NCI-H187 (cell line): ENCODE measurements at places on chromosomes 2 and 18.
A peak's percentile ranks its signal among the peaks of the same experiment; 100 is the strongest.

DNA sequence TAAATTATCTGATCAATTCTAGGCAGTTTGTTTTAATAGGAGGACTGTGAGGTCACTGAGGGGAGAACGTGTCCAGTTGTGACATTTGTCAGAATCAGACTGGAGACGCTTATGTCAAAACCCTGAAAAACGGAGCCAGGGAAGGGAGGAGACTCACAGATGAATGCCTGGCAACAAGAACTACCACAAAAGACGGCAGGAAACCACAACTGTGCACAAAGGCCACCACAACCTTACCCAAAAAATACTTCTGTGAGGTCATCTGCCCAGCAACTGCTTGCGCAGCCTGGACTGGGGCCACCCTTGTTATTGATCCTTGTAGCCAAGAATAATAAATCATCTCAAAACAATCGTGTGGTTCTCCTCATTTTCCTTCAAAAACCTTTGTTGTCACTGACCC is 173.0 kb upstream of the ALKAL2 start:
- DNase-seq = no peak

- DNase-seq = no peak
Measured at GRCh38 chr2:38213619-38214167, 137.7 kb upstream of the CYP1B1 start.

- DNase-seq = no peak
Measured at GRCh38 chr18:59959606-59960005, 59.8 kb downstream of the PMAIP1 start.

DNA sequence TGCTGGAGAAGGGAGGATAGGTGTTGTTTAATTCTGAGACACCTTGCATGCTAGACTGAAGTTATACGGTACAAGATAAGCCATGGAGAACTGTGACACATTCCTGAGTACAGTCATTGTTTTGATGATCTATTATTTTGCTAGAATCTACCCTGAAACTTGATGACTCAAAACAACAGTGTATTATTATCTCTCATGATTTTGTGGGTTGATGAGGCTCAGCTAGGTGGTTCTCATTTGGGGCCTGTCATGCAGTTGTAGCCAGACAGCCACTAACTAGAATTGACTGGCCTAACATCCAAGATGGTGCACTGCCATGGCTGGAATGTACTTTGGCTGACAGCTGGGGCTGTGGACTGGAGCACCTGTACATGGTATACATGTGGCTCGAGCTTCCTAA is 5.4 kb upstream of the IL1R1 start:
- DNase-seq = no peak

DNA sequence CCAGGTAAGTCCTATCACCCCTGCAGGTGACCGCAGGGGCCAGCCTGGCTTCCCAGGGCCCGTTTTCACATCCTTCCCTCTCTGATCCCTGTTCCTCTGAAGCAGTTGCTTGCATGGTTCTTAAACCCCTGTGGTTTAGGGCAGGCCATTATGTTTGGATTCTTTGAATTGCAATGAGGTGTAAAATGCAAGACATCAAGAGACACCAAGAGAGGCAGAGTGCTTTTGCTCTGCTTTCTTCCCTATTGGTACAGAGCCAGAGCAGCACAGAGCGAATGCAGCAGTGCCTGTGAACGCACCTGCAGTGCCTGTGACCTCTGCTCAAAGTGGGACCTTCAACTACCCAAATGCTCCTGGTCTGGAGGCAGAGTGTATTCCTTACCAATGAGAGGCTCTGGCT is 7.6 kb downstream of the RFX8 start:
- DNase-seq = peak; percentile 30

GRCh38 chr18:54155412-54155811 is 69.1 kb downstream of the MBD2 start:
- DNase-seq = no peak

- DNase-seq = no peak
Measured at GRCh38 chr18:12773369-12773768, 70.5 kb downstream of the PSMG2 start.

- DNase-seq = no peak
Measured at GRCh38 chr2:72914206-72914559, 3.1 kb upstream of the EMX1 start.

DNA sequence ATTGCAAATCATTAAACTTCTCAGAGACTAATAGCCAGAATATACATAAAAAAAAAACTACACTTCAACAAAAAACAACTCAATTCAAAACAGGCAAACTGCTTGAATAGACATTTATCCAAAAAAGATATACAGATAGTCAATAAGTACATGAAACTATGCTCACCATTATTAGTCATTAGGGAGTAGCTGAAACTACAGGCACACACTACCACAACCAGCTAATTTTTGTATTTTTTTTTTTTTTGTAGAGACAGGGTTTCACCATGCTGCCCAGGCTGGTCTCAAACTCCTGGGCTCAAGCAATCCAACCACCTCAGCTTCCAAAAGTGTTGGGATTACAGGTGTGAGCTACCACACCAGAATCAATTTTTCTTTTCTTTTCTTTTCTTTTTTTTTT is 16.9 kb downstream of the RPRD1A start:
- DNase-seq = no peak

DNA sequence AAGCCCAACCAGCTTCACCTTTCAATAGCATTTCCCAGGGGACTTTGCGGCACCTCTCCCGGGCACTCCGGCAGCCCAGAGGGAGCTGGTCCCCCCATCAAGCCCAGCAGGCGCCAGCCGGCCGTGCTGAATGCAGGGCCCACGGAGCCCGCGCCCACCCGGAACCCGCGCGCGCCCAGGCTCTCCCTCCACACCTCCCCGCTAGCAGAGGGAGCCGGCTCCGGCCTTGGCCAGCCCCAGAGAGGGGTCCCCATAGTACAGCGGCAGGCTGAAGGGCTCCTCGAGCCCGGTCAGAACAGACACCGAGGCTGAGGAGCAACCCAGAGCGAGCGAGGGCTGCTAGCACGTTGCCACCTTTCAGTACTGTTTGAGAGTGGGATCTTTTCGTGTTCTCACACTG is 300.8 kb downstream of the DSEL start:
- DNase-seq = no peak

DNA sequence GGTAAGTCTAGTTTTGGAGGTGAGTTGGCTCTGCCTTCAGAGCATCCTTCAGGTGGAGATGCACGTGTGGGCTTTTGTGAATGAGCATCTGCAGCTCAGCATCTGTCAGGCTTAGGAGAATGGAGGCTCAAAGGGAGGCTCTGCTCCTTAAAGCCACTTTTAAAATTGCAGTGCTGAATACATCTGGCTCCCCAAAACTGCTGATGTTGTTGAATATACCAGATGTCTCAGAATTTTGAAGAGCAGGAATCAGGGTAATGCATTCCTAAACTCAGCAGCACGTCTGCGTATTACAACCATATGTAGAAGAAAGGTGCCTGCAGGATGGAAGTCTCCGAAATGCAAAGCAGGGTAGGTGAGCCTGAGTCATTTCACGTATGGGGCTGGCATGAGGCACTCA is 106.5 kb upstream of the EFEMP1 start:
- DNase-seq = no peak

- no peak for DNase-seq
Measured at GRCh38 chr2:46339200-46339599, 42.0 kb downstream of the EPAS1 start.

GRCh38 chr2:42957109-42957860 is 164.9 kb upstream of the HAAO start:
- no peak for DNase-seq
